Stimulated activated CD4-positive, alpha-beta T cell treated with anti-CD3 and anti-CD28 coated beads, TNF-alpha, amount 100 ng/mL, for 1 hour (primary cell): ENCODE measurements at places on chromosomes 1 and 21.

GRCh38 chr1:25924454-25924853 lies 18.2 kb upstream of the STMN1 start:
- DNase-seq: no peak

GRCh38 chr1:94887603-94888171 lies 39.2 kb downstream of the CNN3 start:
- DNase-seq: no peak

DNA sequence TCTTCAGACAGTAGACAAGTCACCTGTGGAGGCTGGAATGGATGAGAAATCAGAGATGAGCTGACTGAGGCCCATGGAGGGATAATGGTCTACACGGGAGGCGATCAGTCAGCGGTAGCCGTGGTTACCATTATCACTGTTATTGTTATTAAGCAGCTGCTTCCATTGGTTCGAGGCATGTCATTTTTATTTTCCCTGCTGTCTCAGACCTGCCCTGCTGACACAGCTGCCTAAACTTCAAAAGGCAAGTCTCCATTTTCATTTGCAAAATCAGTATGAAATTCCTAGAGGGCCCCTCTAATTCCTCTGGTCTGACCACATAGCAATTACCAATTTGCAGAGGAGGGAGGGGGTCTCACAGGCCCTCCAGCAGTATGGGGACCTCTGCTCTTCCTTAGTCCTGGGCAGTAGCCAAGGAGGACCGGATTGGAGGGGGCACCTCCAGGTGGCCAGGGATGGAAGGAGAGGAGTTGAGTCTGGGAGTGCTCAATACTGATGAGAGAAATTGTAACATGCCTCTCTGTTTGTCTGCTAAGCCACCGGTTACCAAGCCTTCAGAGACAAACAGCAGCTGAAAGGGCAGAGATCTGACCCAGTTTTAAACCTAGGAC lies 184.2 kb downstream of the TRABD2B start:
- no peak for DNase-seq

GRCh38 chr1:248686815-248687214 lies 15.8 kb downstream of the OR14I1 start:
- DNase-seq: no peak

GRCh38 chr21:38013741-38014140 lies 97.5 kb upstream of the KCNJ6 start:
- DNase-seq: no peak

DNA sequence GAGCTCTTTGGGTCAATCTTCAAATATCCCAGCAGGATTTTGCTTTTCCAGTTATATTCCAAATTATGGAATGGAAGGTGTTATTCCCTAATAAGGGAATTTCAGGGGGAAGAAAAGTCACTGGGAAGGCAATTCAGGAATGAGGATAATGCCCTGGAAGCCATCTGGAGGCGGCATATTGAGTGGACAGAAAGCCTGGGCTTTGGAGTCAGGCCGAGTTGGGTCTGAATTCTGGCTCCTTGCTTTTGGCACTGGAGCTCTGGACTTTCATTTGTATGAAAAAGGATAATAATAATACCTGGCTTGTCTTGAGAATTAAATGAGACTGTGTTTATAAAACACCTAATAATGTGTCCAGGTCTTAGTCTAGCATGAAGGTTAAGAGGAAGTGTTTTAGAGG lies 16.5 kb downstream of the GREM2 start:
- DNase-seq: no peak
